Stimulated activated CD4-positive, alpha-beta T cell treated with anti-CD3 and anti-CD28 coated beads, Interleukin-12 subunit alpha, Interleukin-12 subunit beta, amount 100 ng/mL, for 4 hours (primary cell): ENCODE measurements at places on chromosomes 6 and 20.

DNA sequence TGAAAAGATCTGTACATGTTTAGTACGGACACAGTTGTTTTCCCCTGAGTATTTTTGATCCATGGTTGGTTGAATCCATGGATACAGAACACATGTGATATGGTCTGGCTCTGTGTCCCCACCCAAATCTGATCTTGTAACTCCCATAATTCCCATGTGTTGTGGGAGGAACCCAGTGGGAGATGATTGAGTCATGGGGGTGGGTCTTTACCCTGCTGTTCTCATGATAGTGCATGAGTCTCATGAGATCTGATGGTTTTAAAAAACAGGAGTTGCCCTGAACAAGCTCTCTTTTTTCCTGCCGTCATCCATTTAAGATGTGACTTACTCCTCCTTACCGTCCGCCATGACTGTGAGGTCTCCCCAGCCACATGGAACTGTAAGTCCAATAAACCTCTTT lies 139.2 kb downstream of the CDKAL1 start:
- no peak for DNase-seq

DNA sequence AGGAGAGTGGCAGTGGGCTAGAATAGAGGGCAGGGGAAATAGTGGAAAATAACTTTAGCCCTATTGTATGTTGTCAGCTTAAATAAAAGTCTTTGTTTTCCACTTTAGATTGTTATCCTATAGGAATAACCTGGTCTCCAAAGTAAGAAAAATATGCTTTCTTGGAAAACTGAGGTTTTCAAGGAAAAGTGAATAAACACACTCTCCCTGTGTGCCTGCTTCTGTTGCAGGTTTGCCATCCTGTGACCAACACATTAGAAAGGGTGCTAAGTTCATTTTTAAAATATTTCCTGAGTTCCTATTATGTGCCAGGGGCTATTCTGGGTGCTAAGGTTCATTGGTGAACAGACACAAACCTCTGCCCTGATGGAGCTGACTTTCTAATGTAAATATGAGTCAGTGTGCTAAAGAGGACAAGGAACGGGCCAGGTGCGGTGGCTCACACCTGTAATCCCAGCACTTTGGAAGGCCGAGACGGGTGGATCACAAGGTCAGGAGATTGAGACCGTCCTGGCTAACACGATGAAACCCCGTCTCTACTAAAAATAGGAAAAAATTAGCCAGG lies 23.5 kb downstream of the BICRAL start:
- DNase-seq: no peak

DNA sequence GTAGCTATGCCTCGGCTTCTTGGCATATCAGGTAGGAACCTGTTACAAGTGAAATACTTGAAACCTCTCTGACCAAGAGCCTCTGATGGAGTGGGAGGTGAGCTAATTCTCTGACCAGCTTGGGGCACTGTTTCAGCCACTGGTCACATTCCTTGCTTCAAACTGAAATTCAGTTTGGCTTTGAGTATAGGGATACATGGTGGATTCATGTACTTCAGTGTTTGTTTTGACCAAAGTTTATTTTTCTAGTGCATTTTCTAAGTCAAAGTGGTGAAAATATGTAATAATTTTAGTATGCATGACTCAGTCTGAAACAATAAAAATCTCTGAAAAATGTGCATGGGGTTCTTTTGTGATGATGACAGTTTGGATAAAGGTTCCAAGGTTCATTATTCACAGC lies 18.6 kb downstream of the TTPAL start:
- no peak for DNase-seq

DNA sequence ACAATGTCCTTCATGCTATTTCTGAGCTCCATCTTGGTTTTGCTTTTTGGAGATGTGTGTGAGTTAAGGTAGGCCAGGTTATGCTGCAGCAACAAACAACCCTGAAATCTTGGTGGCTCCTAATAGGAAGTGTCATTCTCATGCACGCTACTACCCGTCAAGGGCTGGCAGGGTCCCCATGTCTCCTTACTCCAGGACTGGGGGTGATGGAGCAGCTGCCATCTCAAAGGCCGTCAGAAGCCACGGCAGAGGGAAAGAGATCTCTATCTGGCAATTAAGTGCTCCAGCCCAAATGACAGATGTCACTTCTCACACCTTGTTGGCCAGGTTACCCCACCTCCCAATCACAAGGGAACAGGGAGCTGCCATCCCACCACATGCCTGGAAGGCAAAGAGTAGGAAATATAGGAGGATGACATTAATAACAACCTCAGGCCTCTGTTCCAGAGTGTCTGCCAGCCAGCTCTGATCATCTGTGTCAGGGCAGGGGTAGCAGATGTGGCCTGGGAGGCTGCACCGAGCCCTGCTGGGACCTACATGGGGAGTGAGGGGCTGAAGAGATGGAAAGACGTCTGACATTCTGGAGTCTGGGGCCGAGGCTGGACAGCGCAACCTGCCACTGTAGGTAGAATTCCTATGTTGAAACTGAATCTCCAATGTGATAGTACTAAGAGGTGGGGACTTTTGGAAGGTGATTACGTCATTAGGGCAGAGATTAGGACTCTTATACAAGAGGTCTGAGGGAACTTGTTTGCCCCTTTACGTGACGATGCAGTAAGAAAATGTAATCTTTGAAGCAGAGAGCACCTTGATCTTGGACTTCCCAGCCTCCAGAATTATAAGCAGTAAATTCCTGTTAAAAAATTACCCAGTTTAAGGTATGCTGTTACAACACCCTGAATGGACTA lies 4.8 kb upstream of the SDCBP2 start:
- DNase-seq: no peak

- DNase-seq: peak; percentile 61
Observed at GRCh38 chr20:4814696-4815252, 93.1 kb downstream of the PRND start.

DNA sequence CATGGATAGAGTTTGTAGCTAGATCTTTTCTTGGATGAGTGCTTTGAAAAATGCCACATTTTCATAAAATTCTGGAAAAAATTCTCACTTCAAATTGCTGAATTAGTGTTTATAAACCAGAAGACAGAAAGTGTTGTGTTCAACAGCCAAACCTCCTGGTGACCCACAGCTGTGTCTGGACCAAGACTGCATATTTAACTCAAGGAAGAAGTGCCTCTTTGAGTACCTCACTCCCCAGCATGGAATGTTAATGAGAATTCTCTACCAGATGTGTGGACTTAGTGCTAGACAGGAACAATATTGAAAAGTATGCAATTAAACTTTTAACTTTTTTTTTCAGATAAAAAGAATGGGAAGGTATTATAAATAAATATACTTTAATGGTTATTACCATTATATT lies 609.3 kb downstream of the COL12A1 start:
- no peak for DNase-seq

DNA sequence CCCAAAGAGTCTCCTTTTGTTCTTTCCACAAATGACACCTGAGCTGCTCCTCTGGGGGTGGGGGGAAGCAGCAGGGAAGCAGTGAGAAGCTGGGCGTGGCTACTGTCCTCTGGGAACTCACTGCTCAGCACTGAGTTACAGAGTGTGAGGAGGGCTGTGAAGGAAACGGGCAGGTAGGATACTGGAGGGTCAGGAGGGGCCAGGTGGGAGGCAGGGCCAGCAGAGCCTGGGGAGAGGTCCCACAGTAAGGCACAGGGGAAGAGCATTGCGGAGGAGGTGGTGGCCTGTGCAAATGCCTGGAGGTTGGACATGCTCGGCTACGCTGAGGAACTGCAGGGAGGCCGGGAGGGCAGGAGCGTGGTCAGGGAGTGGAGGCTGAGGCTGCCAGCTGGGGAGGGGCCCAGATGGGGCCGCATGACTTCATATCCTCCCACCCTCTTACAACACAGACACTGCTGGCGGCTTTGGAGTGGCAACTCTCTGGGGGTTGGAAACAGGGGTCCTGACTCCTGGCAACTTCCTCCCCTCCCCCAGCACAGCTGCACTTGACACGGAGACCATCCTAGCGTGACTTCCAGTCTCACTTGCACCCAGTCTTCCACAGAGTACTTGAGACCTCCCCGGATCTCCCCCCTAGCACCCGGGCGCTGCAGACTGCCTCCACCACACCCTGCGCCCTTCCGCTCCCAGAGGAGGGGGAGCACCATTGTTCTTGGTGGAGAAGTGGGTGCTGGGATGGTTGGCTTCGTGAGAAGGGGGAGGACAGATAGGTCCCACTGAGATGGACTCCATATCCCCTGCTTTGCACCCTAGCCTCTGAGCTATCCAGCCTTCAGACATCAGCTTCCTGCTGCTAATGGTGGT lies 34.2 kb downstream of the RBM38 start:
- no peak for DNase-seq

GRCh38 chr6:75926293-75927168 lies 145.9 kb downstream of the IMPG1 start:
- DNase-seq: no peak

- DNase-seq: no peak
Observed at GRCh38 chr20:22789676-22790075, 205.3 kb upstream of the FOXA2 start.

DNA sequence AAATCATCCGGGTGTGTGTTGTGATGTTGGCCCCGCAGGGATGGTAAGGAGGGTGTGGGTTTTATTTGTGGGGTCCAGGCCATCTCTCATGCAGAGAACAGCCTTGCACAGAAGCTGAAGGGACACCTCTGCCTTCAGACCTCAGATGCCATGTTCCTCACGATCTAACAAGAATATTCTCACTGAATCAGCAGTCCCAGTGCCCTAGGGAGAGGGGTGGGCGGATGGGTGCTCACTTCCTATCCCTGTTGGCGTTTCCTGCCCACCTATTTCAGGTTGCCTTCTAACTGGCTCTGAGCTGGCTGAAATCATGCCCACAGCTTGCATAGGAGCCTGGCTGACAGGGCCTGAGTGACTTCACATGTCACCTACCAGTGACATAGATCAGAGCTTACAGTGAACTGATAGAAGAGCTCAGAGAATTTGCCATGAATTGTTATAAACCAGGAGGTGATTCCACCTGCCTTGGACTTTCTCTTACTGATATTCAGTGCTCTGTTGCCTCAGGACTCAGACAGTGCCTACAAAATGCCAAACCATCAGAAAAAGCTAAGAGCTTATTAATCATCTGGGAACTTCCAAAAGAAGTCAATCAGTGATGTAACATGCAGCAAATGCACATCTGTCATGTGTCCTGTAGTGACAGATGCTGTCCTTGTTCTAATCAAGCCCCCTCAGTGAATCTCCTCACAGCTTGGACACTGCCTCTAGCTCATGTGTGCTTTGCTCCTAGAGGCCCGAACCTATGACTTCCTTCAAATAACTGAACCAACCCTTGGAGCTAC lies 285.8 kb upstream of the PRND start:
- no peak for DNase-seq

- DNase-seq: no peak
Observed at GRCh38 chr6:137122612-137123011, 50.8 kb downstream of the IL22RA2 start.

- no peak for DNase-seq
Observed at GRCh38 chr20:6122111-6122872, 538 bp downstream of the FERMT1 start.

DNA sequence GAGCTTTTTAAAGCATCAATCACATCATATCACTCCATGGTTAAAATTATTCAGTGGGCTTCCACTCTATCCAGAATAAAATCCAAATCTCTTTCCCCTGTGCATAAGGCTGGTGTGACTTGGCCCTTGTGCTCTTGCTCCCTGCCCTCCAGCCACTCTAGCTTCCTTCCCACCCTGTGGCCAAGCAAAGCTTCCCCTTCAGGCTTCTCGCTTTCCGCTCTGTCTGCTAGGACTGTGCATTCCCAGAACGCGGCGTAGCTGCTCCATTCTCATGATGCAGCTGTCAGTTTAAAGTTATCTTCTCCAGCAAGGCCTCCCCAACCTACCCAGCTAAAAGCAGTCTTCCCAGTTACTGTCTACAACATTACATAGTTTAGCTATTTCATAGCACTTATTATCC lies 19.4 kb upstream of the KCNK16 start:
- no peak for DNase-seq

DNA sequence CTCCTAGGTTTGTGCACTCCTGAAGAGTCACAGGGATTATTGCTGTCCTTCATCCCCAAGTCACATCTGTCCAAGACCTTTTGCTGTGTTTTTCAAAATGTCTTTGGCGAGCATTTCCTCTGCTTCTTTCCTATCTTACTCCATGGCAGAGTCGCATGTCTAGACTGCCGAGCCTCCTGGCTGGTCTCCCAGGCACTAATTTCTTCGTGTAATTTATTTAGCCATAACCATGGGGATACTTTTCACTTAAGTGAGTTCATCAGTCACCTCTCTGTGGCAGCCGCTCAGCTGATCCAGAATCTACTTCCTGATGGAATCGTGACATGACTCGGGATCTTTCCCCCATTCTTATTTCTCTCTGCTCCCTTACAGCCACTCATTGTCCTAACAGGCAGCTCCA lies 25.8 kb downstream of the ADGRF5 start:
- no peak for DNase-seq

GRCh38 chr6:153816366-153816765 lies 222.7 kb upstream of the OPRM1 start:
- DNase-seq: no peak

- no peak for DNase-seq
Observed at GRCh38 chr6:32763421-32763820, at the start of gene HLA-DQB2. TSS of gene HLA-DQB2 (minus strand) at chr6:32763532. CDS start at chr6:32763470, 62 bp downstream.

GRCh38 chr6:7150381-7151064 lies 42.8 kb downstream of the RREB1 start:
- no peak for DNase-seq

DNA sequence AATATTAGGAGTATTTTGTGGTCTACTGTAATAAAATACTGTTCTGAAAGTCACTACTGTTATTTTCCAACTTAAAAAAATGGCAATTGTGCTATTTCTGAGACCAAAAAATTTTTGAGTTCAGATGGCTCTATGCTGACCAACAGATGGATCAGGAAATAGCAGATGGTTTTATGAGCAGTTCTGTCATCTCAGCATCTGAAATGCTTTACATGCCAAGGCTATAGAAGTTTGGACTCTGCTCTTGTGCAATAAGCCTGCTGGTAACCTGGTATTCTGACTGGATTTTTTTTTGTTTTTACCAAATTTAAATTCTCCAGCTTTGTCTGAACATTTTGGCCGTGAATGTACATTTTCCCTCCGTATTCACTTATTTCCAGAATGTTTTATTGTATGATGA lies 1127.5 kb downstream of the GRIK2 start:
- DNase-seq: no peak

DNA sequence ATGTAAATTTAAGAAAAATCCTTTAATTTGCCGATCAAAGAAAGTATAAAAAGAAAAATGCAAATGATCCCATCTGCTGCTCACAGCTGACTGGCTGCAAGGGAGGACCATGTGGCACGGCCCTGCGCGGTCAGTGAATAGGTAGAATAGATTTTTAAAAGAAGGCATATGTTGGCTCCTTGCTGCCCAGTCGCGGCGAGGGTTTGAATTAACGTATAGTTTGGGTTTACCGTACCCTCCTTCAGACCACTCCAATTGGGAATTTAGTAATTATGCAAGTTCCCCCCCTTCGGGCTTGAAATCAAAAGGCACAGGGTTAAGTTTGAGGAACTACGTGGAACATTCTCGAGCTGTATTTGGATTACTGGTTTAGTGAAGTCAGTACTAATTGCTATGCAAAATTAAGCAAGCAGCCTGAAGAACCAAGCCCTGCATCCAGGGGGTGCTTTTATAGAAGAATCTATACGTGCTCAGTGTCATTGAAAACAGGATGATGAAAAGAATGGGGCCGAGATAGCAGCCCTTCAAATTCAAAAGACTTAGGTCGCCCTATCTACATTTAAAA lies 1.1 kb upstream of the BEND3 start:
- DNase-seq: no peak
